ENCODE measurements at places on chromosomes 2 and 18.

GRCh38 chr2:17571681-17572080 lies 31.2 kb downstream of the VSNL1 start:
- no peak for DNase-seq

GRCh38 chr2:175755169-175755568 lies 246.9 kb downstream of the LNPK start:
- DNase-seq, result no peak

- no peak for DNase-seq
Observed at GRCh38 chr2:134193006-134193405, 60.9 kb upstream of the MGAT5 start.

DNA sequence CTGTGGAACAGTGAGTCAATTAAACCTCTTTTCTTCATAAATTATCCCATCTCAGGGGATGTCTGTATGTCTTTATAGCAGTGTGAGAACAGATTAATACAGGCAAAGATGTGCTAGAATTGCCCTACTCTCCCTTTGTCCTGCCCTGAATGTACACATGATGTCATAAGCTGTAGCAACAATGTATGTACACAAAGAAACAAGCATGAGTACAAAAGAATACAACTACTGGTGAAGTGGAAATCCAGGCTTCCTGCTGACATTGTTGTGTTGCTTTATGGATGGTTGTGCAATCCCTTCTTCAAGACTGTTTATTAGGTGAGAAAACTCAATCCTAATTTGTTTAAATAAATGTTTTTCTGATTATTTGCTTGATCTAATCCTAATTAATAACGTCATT lies 446.6 kb downstream of the DSC3 start:
- DNase-seq, result no peak

DNA sequence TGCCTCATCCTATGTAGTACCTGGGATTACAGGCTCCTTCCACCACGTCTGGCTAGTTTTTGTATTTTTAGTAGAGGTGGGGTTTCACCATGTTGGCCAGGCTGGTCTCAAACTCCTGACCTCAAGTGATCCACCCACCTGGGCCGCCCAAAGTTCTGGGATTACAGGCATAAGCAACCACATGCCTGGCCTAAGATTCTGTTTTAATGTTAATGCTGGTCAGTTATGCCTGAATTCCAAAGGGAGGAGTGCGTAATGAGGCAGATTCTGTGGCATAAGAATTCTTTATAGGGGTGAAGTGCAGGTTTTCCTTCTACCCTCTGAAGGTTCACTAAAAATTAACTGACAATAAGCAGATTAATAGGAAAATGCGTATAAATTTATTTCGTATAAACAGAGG lies 1343.8 kb upstream of the LRRTM1 start:
- DNase-seq, result no peak

DNA sequence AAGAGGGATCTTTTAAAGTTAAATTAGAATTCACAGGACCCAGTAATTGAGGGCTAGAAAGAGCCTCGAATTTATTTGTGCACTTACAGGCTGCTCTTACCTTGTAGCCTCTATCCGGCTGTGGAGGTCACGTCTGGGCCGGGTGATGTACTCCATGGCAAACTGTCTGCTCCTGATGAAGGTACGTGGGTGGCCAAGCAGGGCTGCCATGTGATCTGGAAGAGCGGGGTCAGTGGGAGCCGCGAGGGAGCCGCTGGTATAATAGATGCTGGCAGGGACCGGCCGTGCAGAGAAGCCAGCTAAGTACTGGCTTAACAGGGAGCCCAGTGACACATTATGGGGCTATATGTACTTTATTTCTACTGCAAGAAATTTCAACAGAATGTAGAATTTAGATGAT lies 59.2 kb downstream of the ADI1 start:
- DNase-seq, result no peak
